Activated CD4-positive, CD25-positive, alpha-beta regulatory T cell treated with anti-CD3 and anti-CD28 coated beads, Interleukin-2, amount 50 U/mL, for 16 hours (primary cell): ENCODE measurements at places on chromosomes 3 and 15.

- DNase-seq = no peak
Observed at GRCh38 chr3:14403619-14404155, 1.3 kb downstream of the SLC6A6 start.

- no peak for DNase-seq
Observed at GRCh38 chr15:65805019-65805745, 13.1 kb upstream of the DENND4A start.

GRCh38 chr15:63626955-63627354 lies 29.8 kb downstream of the FBXL22 start:
- no peak for DNase-seq

GRCh38 chr3:48516571-48516970 lies 12.6 kb upstream of the SHISA5 start:
- DNase-seq = no peak

DNA sequence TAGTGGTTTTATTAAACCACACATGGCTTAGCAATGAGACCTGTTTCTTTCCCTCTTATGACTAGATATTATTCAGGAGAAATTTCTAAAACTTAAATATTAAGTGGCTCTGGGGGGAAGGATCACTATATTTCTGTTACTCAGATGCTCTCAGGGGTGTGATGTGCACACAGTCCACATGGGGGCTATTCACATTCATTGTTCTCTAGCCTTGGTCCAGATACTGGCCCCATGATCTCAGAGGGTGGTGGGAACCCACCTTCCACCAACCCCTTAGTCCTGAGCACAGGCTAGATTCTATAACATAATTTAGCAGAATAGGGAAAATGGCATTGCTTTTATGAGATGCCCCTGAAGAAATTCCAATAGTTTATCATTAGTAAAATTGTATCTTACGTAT lies 149.0 kb upstream of the ST8SIA2 start:
- no peak for DNase-seq

- DNase-seq = no peak
Observed at GRCh38 chr15:51718219-51718618, 19.2 kb downstream of the LYSMD2 start.

DNA sequence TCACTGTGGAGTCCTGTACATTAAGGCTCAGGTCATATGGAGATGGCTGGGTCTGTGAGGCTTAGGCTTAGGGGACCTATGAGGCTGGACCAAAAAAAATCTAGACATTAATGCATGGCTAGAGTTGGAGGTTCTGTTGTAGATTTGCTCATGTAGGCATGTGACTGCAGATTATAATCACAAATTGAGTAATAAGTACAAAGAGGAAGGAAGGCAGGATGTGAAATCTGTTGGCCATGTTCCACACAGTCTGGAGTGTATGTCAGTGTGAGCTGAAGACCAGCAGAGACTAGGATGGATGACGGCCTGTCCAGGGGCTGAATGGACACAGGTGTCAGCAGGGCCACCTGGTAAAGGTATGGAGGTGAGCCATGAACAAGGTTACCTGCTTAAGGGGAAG lies at the start of gene ST3GAL6:
Gene ST3GAL6, plus strand, starts transcription at position 265 of the 400 bp plus-strand sequence. CDS start 5,101 bp downstream, outside the sequence.
- DNase-seq = no peak

DNA sequence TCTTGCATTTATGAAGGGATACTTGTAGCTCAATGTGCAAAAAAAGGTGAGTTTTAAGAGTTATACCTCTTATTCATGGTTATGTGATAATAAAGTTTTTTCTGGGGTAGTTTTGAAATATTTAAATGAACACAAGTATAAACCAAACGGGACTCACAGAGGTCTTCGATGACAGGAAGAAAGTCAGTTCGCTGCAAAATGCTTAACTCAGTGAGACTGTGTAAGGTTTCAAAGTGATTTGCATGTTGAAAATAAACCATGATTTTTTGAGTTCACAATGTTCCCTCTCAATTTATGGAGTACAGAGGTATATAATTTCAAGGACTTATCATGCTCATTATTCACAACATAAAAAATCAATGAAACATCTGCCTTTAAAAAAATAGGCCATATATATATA lies 36.3 kb upstream of the MYH15 start:
- no peak for DNase-seq

DNA sequence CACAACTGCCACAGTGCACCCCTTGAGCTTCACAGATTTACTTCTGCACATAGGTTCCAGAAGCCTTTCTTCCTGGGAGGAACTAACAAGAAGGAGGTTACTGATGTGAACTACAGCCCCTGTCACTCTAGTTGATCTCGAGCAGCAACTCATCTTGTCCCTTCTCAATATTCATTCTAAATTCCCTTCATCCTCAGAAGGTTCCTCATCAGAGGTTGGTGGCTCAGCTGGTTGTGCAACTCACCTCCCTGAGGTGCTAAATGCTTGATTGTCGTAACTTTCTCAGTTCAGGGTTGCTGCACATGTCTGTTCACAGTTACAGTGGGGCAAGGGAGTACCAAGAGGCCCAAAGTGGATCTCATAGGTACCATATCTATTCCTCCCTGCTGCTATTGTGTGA lies 5.7 kb upstream of the A4GNT start:
- no peak for DNase-seq
